Activated B cell treated with CpG ODN at 0.5 μM for 24 hours (primary cell): ENCODE measurements at places on chromosomes 5 and 9. TPM values are rescaled to one million over a fixed set of nuclear protein-coding genes. Genes with fewer than 3 reads are reported as not detected.

Gene ST8SIA4
- total RNA-seq = 105 and 125 TPM in 2 replicates

Gene KCNN2
- total RNA-seq = not detected in 2 replicates

Gene SNCAIP
- total RNA-seq = not detected in 2 replicates

Gene CTXN3
- total RNA-seq = not detected in 2 replicates

Gene C5orf34
- 4.4 and 4.7 TPM in 2 replicates for total RNA-seq

Gene PTTG1
- 15.3 and 16.8 TPM in 2 replicates for total RNA-seq

Gene FGF18
- total RNA-seq = 0.15 TPM in 1 of 2 replicates, not detected in the other

Gene ZNF79
- total RNA-seq = 13.5 and 14.0 TPM in 2 replicates

Gene SLC4A9
- total RNA-seq = not detected in 2 replicates

Gene LECT2
- not detected in 2 replicates for total RNA-seq

DNA sequence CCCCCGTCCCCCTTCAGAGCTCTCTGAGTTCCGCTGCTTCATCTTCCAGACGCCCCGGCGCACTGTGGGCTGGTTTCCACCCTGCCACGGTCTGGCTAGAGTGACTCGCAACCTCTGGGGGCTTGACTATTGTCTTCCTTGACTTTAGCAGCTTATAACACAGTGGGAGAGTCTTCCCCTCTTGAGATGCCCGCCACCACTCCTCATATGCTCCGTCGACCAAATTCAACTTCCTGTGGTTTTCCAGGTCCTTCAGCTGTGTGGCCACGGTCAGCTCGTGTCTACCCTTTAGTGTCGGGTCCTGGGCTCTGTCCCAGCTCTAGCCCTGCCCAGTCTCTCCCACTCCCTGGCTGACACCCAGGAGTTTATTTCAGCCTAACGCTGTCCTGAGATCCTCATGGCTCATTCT, 28.2 kb upstream of the NCS1 start:
- H3K4me3 ChIP-seq = no peak overlapping the region
- H3K4me1 ChIP-seq = peaks cover 13% of the 10 kb centered on the region
- H3K27me3 ChIP-seq = peaks cover 31% of the 10 kb centered on the region
- no peaks in the 10 kb centered on the region for H3K36me3 ChIP-seq
- no peak for DNase-seq
- no peak overlapping the region for H3K27ac ChIP-seq

DNA sequence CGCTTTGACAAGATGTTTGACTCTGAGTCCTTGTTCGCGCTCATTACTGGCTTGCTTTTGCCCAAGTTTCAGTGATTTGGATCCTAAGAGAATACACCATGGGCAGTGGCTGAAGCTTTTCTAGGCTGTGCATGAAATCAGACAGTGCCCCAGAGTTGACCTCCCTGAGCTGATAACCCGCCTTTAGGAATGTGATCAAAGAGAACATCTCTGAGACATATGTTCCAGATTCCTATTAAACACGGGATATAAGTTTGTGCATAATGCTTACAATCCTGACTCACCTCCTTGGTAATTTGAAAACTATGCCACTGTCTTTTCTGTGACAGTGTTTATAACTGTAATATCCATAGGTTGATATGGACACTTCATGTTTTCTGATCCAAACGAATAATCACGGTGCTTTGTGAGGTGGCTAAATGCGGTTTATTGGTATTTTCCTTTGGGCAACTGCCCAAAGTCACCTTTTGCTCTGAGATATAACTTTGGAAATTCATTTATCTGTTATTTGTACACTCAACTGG, 732.9 kb downstream of the MTRR start:
- H3K27me3 ChIP-seq = no peaks in the 10 kb centered on the region

- H3K4me3 ChIP-seq = no peak overlapping the region
- H3K4me1 ChIP-seq = no peaks in the 10 kb centered on the region
- H3K27me3 ChIP-seq = peaks cover 15% of the 10 kb centered on the region
- no peak for DNase-seq
- no peaks in the 10 kb centered on the region for H3K36me3 ChIP-seq
- H3K27ac ChIP-seq = no peak overlapping the region
Measured at GRCh38 chr9:7597716-7598115, 201.9 kb downstream of the DMAC1 start.

GRCh38 chr5:63687854-63688516, 274.3 kb downstream of the HTR1A start:
- no peak overlapping the region for H3K27ac ChIP-seq
- H3K36me3 ChIP-seq = no peaks in the 10 kb centered on the region
- H3K4me3 ChIP-seq = no peak overlapping the region
- H3K27me3 ChIP-seq = no peaks in the 10 kb centered on the region
- no peaks in the 10 kb centered on the region for H3K4me1 ChIP-seq
- DNase-seq = no peak

DNA sequence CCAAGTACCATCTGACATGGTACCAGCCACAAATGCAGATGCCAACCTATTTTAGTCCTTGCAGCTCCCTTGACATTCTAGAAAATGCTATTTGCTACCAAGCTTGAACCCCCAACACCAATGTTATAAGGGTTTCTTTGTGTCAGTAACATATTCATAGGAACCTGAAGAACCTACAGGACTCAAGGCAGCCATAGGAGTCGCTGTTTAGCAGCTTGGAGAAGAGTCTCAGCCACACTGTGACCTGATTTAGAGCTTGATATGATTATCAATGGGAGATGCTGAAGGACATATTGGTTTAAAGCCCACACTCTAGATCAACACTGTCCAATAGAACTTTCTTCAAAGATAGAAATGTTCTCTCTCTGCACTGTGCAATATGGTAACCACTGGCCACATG, 6.4 kb upstream of the ZFR start:
- no peak overlapping the region for H3K27ac ChIP-seq
- H3K36me3 ChIP-seq = no peaks in the 10 kb centered on the region
- H3K27me3 ChIP-seq = peaks cover 3% of the 10 kb centered on the region
- H3K4me3 ChIP-seq = no peak overlapping the region

DNA sequence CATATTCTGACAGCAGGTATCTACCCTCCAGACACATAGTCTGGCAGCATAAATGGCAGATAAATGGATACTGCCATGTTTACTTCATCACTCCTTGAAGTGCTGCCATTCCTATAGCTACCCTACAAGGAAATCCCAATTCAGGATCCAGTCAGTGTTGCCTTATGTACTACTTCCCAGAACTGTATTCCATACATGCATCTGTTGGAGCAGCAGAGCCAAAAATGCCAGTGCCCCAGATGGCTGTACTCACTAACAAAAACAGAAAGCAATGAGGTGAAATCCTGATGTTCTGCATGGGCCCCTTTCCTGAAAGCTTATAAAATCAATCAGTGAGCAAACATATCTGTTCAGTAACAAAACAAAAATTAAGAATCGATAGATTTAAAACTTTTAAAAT, 490.0 kb upstream of the COX7C start:
- no peak for DNase-seq
- H3K4me1 ChIP-seq = no peaks in the 10 kb centered on the region
- H3K27me3 ChIP-seq = no peaks in the 10 kb centered on the region
- H3K36me3 ChIP-seq = no peaks in the 10 kb centered on the region
- H3K27ac ChIP-seq = no peak overlapping the region

- H3K27ac ChIP-seq = no peak overlapping the region
- peaks cover 1% of the 10 kb centered on the region for H3K36me3 ChIP-seq
- H3K27me3 ChIP-seq = no peaks in the 10 kb centered on the region
- no peak for DNase-seq
Measured at GRCh38 chr5:83246071-83246470, 168.7 kb downstream of the XRCC4 start.

GRCh38 chr5:141504216-141504615, 15.3 kb downstream of the PCDHGC5 start:
- H3K4me1 ChIP-seq = peaks cover 31% of the 10 kb centered on the region
- no peaks in the 10 kb centered on the region for H3K27me3 ChIP-seq
- no peaks in the 10 kb centered on the region for H3K36me3 ChIP-seq
- H3K27ac ChIP-seq = no peak overlapping the region

- DNase-seq = no peak
- no peak overlapping the region for H3K27ac ChIP-seq
Measured at GRCh38 chr9:113568081-113568435, 104.5 kb downstream of the RGS3 start.

GRCh38 chr9:72858089-72858912, 94.6 kb downstream of the ALDH1A1 start:
- no peaks in the 10 kb centered on the region for H3K27me3 ChIP-seq
- H3K36me3 ChIP-seq = no peaks in the 10 kb centered on the region
- peaks cover 22% of the 10 kb centered on the region for H3K4me1 ChIP-seq
- no peak overlapping the region for H3K4me3 ChIP-seq
- no peak for DNase-seq
- H3K27ac ChIP-seq = no peak overlapping the region

GRCh38 chr5:125134216-125135081, 388.0 kb upstream of the ZNF608 start:
- H3K4me1 ChIP-seq = no peaks in the 10 kb centered on the region
- H3K36me3 ChIP-seq = no peaks in the 10 kb centered on the region

DNA sequence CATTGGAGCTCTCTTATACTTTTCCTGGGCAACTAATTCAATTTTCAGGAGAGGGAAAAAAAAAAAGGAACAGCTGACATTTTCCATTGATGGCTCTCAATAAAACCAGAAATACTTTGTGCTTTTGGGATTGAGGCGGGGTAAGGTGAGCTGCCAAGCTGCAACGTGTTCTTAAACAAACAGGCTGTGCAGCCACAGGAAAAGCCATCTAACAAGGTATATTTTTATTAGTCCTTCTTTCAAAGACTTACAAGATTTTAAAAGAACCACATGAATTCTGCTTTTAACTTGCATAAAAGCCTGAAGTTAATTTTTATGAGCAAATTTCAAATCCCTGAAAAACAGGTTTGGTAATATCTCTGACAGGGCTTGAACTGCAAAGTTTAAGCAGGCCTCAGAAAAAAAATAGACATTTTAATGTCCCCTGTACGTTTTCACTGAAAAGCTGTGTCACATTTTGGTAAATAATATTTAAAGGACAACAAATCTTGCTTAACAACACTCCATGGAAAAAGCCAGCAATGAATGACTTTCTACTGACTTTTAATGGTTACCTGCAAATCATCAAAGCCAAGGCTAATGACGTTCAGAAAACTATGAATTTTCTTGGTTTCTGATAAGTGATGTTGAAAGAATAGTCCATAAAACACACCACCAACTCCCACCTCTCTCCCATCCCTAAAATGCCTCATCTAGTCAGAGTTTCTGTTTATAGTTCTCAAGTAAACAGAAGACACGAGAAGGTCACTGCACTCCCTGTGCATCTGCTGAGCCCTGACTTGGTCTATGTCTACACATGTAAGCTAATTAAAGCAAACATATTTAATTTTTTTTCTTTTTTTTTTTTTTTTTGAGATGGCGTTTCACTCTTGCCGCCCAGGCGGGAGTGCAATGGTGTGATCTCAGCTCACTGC, 433.6 kb downstream of the PIK3R1 start:
- peaks cover 11% of the 10 kb centered on the region for H3K4me1 ChIP-seq
- H3K27ac ChIP-seq = no peak overlapping the region
- H3K36me3 ChIP-seq = no peaks in the 10 kb centered on the region
- H3K4me3 ChIP-seq = no peak overlapping the region
- no peak for DNase-seq
- H3K27me3 ChIP-seq = no peaks in the 10 kb centered on the region

- H3K4me3 ChIP-seq = peak overlapping the region; percentile 55
- H3K36me3 ChIP-seq = peaks cover 61% of the 10 kb centered on the region
- no peaks in the 10 kb centered on the region for H3K27me3 ChIP-seq
- no peak for DNase-seq
Measured at GRCh38 chr5:119365847-119366539, 10.2 kb downstream of the TNFAIP8 start.

- no peaks in the 10 kb centered on the region for H3K36me3 ChIP-seq
- H3K27ac ChIP-seq = peak within 1 kb of the TSS; percentile 35
- peak within 1 kb of the TSS; percentile 53 for H3K4me3 ChIP-seq
- H3K4me1 ChIP-seq = peaks cover 15% of the 10 kb centered on the region
- H3K27me3 ChIP-seq = peaks cover 4% of the 10 kb centered on the region
- DNase-seq = peak; percentile 21
Measured at GRCh38 chr5:139482050-139482889, at the start of gene STING1. STING1 (minus strand) TSS chr5:139482758; CDS start chr5:139481704, 1,054 bp downstream.

- H3K27ac ChIP-seq = no peak overlapping the region
- no peaks in the 10 kb centered on the region for H3K36me3 ChIP-seq
- H3K4me1 ChIP-seq = no peaks in the 10 kb centered on the region
- DNase-seq = no peak
- H3K4me3 ChIP-seq = no peak overlapping the region
- H3K27me3 ChIP-seq = no peaks in the 10 kb centered on the region
Measured at GRCh38 chr5:89816038-89816437, 593.5 kb downstream of the CETN3 start.

GRCh38 chr9:93193388-93194220, 9.7 kb downstream of the WNK2 start:
- H3K4me3 ChIP-seq = no peak overlapping the region
- H3K27me3 ChIP-seq = no peaks in the 10 kb centered on the region
- no peak overlapping the region for H3K27ac ChIP-seq
- H3K4me1 ChIP-seq = no peaks in the 10 kb centered on the region

- no peak overlapping the region for H3K27ac ChIP-seq
- no peaks in the 10 kb centered on the region for H3K27me3 ChIP-seq
- DNase-seq = no peak
- no peak overlapping the region for H3K4me3 ChIP-seq
- no peaks in the 10 kb centered on the region for H3K36me3 ChIP-seq
- peaks cover 24% of the 10 kb centered on the region for H3K4me1 ChIP-seq
Measured at GRCh38 chr5:124932791-124933600, 186.6 kb upstream of the ZNF608 start.

- H3K36me3 ChIP-seq = no peaks in the 10 kb centered on the region
- H3K27ac ChIP-seq = no peak overlapping the region
- DNase-seq = no peak
- H3K27me3 ChIP-seq = peaks cover 50% of the 10 kb centered on the region
- no peak overlapping the region for H3K4me3 ChIP-seq
Measured at GRCh38 chr5:135576075-135576599, 2.7 kb downstream of the CXCL14 start.

- peaks cover 46% of the 10 kb centered on the region for H3K4me1 ChIP-seq
- DNase-seq = no peak
- H3K36me3 ChIP-seq = peaks cover 15% of the 10 kb centered on the region
- no peaks in the 10 kb centered on the region for H3K27me3 ChIP-seq
- H3K27ac ChIP-seq = no peak overlapping the region
Measured at GRCh38 chr9:34190996-34191892, 12.4 kb downstream of the UBAP1 start.

- H3K27me3 ChIP-seq = peaks cover 2% of the 10 kb centered on the region
- DNase-seq = no peak
- peak overlapping the region; percentile 84 for H3K27ac ChIP-seq
- H3K36me3 ChIP-seq = peaks cover 36% of the 10 kb centered on the region
Measured at GRCh38 chr5:79990205-79990597, 861 bp downstream of the MTX3 start.

DNA sequence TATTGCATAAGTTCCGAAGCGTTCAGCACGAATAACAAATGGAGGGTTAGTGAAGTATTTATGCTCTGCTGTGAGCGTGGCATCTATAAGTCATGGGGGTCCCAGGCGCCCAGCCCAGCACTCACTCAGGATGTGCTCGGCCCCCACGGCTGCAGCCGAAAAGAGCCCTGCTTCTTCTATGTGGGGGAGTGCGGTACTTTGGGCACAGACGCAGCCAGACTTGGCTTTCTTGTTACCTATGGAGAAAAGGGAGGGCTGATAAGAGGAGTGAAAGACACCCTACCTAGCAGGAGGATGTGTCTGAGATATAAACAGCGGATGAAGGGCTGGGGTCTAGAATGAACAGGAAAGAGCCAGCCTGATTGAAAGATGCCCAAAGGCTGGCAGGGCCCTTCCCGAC, 51.4 kb downstream of the MRPL36 start:
- no peak overlapping the region for H3K27ac ChIP-seq
- peaks cover 3% of the 10 kb centered on the region for H3K27me3 ChIP-seq
- H3K36me3 ChIP-seq = no peaks in the 10 kb centered on the region
- no peak for DNase-seq
- no peaks in the 10 kb centered on the region for H3K4me1 ChIP-seq
- H3K4me3 ChIP-seq = no peak overlapping the region
